ENCODE measurements at places on chromosomes 3 and 15. TPM values are rescaled to one million over a fixed set of nuclear protein-coding genes. Genes with fewer than 3 reads are reported as not detected.

OR5AC2 gene
- not detected for total RNA-seq

CHRD gene
- total RNA-seq, result 0.32 TPM

SLC6A6 gene
- 44.5 TPM for total RNA-seq

IDH3A gene
- 175 TPM for total RNA-seq

IGDCC3 gene
- total RNA-seq, result 0.10 TPM

ZIC4 gene
- not detected for total RNA-seq

P2RY14 gene
- total RNA-seq, result not detected

SLC28A1 gene
- total RNA-seq, result not detected

MORC1 gene
- not detected for total RNA-seq

CCDC80 gene
- 0.80 TPM for total RNA-seq

LTF gene
- total RNA-seq, result 0.31 TPM

SPRED1 gene
- total RNA-seq, result 0.40 TPM

- DNase-seq, result no peak
Measured at GRCh38 chr3:196499061-196499460, 4.5 kb downstream of the RNF168 start.

- no peak for DNase-seq
Measured at GRCh38 chr15:76575679-76576078, 239.1 kb downstream of the ISL2 start.

GRCh38 chr3:127768346-127769008, 53.8 kb downstream of the MGLL start:
- no peak for DNase-seq

GRCh38 chr3:192130534-192131132, 596.7 kb downstream of the FGF12 start:
- DNase-seq, result peak; percentile 13

GRCh38 chr3:62727536-62727935, 147.7 kb downstream of the CADPS start:
- DNase-seq, result no peak

DNA sequence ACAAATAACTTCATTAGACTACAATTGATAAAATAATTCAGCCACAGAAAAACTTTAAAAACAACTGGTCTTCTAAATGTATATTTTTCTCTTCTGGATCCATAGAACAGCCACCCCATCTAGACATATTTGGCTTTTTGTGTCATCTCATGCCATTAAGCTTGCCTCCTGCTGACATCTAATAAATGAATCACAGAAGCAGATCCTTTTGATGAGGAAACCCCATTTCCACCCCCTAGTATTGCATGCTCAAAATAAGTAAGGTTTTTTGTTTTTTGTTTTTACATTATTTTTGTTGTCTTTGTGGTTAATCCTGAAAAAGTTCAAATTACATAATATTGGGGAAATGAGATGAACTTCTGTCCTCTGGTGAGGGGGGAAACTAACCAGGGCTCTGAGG, 94.8 kb downstream of the DUT start:
- no peak for DNase-seq

DNA sequence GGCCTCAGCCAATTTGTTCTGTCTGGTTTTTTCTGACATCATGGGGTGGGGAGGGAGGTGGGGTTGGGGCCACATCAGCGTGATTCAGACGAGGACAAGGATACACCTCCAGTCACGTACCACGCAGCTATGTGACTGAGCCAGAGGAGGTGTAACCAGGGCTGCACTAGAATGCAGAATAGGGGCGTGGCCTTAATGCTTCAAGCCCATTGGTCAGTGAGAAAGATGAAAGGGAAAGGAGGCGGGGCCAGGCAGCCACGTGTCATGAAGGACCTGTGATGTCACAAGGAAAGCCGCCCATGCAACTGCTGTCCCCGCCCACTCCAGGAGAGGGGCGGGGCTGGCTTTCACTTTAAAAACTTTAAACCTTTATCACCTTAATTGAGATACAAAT, at the start of gene GOLGA6L2:
TSS of gene GOLGA6L2 (minus strand) at position 137 of the 394 bp plus-strand sequence. CDS start at position 75, 62 bp downstream.
- no peak for DNase-seq

GRCh38 chr15:80485370-80486164, 81.4 kb downstream of the ARNT2 start:
- no peak for DNase-seq

- no peak for DNase-seq
Measured at GRCh38 chr3:98532275-98532637, 478 bp downstream of the GPR15 start.

DNA sequence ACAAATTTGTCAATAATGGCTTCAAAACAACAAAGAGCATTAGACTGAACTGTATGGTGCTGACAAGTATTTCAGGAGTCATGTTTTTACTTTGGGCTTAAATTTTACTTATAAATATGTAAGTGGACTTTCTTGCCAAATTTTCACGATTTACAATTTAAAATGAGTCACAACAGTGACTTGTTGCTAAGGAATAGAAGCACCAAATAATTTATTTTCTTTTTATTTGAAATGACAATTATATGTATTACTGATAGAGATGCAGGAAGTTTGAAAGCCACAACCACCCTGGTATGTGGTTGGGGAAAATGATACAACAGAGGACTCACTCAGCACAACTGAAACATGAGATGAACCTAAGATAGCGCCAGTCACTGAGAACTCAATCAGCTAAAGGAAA, 90.3 kb downstream of the FMN1 start:
- no peak for DNase-seq

- no peak for DNase-seq
Measured at GRCh38 chr3:192186498-192186897, 540.8 kb downstream of the FGF12 start.

DNA sequence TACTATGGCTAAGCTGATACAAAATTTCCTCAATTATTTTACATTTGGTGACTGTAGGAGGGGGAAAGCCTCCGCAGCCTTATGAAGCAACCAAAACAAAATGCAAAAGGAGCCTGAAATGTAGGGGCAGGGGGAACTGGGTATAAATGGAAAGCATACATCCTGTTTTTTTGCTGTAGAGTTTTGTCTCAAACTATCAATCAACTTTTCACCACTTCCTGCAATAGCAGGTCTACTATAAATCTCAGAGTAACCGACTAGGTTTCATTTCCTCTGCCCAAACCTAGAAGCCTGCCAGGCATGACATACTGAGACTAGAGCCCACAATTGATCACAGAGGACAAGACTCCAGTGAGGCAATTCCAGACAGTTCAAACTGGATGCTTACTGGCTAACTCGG, 91.3 kb downstream of the SHQ1 start:
- DNase-seq, result peak; percentile 77

- no peak for DNase-seq
Measured at GRCh38 chr15:65057549-65057940, 10.2 kb downstream of the RASL12 start.

DNA sequence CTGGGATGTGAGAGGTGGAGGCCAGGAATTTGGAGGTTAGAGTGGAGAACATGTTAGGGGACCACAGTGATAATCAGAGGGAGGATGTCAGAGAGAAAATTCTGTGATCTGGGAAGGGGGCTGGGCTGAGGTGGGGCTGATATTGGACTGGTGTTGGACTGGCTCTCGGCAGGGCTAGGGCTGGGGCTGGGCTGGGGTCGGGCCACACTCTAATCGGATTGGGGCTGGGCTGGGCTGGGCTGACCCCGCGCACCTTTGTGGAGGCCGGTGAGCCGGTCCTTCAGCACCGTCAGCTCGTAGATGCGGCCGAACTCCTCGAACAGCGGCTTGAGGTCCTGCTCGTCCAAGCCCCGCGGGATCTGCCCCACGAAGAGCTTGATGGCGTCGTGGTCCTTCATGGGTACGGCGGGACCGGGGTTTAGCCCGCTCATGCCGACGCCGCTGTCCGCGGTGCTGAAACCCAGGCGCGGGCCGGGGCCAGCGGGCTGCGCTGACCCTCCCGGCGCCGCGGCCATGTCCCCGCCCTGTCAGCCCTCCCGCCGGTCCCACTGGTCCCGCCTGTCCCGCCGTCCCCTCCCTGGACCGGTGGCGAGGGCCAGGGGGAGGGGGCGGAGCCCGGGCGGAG, 485 bp downstream of the CELF6 start:
- no peak for DNase-seq

GRCh38 chr3:171563298-171563697, 103.1 kb upstream of the TNIK start:
- DNase-seq, result no peak

GRCh38 chr3:55842204-55842603, 355.1 kb upstream of the WNT5A start:
- DNase-seq, result no peak

DNA sequence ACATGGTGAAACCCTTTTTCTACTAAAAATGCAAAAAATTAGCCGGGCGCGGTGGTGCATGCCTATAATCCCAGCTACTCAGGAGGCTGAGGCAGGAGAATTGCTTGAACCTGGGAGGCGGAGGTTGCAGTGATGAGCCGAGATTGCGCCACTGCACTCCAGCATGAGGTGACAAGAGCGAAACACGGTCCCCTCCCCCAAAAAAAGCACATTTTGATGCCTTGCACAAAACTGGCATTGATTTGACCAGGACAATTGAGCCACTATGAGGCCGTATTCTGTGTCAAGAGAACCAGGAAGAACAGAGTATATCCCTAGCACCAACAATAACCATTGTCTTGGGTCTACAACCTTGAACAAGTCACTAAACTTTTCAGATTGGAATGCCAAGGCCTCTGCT, 50.6 kb downstream of the SH3BP5 start:
- DNase-seq, result no peak

GRCh38 chr3:71389191-71389590, 194.3 kb downstream of the FOXP1 start:
- no peak for DNase-seq
